ENCODE measurements at places on chromosomes 7 and 10.

DNA sequence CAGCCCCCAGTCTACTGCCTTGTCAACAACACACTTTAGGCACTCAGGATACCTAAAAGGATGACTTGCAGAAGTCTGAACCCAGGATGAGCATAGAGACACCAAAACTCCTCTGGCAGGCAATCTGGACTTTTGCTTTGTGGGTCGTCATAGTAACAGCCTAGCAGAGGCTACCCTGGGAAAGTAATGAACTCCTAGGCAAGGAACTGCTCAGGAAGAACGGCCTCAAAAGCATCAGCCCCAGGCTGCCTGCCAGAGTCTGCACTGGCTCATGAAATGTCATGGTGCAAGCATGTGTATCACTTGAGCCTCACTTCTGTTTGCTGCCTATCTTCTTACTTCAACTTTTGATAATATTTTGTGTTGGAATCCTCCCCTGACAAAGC, 715.1 kb downstream of the GRID1 start:
- peak; percentile 58 for DNase-seq

DNA sequence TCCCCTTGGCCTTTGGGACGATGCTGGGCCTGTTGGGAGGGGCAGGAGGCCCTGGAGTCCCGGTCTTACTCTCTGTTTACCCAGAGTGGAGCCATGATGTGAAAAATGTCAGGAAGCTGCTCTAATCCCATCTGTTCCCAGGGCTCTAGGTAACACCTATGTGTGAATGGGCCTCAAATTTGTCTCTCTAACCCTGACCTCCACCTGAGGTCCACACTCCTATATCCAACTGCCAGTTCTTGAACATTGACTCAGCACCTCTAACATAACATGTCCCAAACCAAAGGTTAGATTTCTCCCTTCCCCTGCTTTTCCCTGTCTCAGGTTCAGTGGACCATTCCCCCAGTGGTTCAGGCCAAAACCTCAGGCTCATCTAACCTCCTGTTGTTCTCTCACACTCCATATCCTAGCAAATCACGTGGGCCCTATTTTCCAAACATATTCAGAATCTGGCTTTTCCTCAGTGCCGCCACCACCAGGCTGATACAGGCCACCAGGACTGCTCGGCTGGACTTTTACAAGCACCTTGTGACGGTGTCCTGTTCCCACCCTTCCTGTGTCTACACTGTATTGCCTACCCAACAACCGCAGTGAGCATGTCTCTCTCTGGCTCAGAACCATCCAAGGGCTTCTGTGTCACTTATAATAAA, 130.6 kb downstream of the ATXN7L1 start:
- no peak for DNase-seq

DNA sequence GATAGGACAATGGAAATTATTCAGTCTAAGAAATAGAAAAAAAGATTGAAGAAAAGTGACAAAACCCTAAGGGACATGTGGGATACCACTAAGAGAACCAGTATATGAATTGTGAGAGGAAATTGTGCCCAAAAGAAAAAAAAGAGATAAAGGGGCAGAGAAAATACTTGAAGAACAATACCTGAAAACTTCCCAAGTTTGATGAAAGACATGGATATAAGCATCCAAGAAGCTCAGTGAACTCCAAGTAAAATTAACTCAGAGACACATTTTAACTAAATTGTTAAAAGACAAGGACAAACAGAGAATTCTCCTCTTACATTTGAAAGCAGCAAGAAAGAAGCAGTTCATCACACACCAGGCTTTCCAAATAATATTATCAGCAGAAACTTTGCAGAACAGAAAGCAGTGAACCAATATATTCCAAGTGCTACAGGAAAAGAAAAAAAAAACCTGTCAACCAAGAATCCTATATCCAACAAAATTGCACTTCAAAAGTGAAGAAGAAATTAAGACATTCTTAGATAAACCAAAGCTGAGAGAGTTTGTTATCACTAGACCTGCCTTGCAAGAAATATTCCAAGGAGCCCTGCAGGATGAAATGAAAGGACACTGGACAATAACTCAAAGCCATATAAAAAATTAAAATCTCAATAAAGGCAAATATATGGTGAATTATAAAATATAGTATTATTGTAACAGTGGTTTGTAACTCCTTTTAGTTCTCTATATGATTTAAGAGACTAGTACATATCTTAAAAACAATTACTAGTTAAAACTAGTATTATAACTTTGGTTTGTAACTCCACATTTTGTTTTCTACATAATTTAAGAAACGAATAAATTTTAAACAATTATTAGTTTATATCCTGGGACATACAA, 470.0 kb downstream of the PTPRN2 start:
- no peak for DNase-seq

GRCh38 chr7:137169282-137169698, 174.2 kb downstream of the PTN start:
- peak; percentile 87 for DNase-seq

GRCh38 chr10:79431891-79432831, 13.3 kb downstream of the ZCCHC24 start:
- no peak for DNase-seq
